Brain pericyte (primary cell): ENCODE measurements at places on chromosomes 2 and 18.

DNA sequence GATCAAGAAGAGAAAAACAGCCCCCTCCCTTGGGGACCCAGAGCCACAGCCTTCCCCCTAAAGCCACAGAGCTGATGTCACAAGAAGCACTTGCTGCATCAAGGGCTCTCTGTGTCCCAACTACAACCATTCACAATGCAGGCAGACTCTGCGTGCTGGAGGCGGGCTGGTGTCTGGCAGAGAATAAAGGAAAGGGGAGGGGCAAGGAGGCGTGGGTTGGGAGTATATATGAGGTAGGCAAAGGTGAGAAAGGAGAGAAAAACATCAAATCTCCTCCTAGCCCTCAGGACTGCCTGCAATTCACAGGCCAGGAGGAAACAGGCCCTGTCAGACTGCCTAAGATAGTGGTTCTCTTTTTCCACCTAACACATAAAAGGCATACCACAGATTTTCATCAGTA is 48.8 kb upstream of the IHH start:
- DNase-seq = no peak

DNA sequence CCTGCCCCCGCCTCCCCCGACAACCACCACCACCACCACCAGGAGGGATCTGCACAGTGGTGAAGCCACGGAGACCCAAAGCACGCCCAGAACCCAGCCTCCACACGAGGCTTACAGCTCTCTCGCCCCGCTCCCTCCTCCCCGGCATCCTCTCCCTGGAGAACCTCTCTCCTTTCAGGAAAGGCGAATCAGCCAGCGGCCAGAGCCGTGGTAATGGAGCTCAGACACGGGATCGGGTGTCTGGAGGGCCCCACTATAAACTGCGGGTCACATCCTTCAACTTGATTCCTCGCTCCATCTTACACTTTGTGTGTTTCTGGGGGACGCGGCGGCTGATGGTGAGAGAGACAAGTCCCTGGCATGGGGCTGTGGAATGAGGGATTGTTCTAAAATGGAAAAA is 271.5 kb upstream of the SIX2 start:
- no peak for DNase-seq

GRCh38 chr2:147873859-147874483 is 29.1 kb downstream of the ACVR2A start:
- DNase-seq = no peak

DNA sequence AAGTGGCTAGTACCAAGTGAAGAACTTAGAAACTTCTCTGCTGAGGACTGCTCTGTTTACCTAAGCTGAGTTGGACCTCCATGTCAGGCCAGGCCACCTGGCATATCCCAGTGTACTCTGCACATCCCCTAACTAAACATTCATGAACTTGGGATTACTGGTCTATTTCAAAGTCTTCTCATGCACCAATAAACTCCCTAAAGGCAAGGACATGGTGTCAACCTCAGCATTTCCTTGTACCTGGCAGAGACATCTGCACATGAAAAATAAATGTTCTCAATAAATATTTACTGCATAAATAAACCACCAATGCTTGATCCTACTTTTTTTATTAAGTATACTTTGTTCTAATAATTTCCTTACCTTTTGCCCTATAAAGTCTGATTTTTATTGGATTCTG is 124.8 kb downstream of the LAMA1 start:
- DNase-seq = no peak

- DNase-seq = no peak
Measured at GRCh38 chr2:112166806-112167499, 28.8 kb downstream of the FBLN7 start.

GRCh38 chr2:121080013-121080772 is 204.8 kb downstream of the TFCP2L1 start:
- DNase-seq = no peak

- DNase-seq = no peak
Measured at GRCh38 chr2:7905756-7906155, 776.1 kb upstream of the ID2 start.

- DNase-seq = no peak
Measured at GRCh38 chr18:13542520-13542847, 183.9 kb downstream of the FAM210A start.
